ENCODE measurements at places on chromosomes 13 and 19.

DNA sequence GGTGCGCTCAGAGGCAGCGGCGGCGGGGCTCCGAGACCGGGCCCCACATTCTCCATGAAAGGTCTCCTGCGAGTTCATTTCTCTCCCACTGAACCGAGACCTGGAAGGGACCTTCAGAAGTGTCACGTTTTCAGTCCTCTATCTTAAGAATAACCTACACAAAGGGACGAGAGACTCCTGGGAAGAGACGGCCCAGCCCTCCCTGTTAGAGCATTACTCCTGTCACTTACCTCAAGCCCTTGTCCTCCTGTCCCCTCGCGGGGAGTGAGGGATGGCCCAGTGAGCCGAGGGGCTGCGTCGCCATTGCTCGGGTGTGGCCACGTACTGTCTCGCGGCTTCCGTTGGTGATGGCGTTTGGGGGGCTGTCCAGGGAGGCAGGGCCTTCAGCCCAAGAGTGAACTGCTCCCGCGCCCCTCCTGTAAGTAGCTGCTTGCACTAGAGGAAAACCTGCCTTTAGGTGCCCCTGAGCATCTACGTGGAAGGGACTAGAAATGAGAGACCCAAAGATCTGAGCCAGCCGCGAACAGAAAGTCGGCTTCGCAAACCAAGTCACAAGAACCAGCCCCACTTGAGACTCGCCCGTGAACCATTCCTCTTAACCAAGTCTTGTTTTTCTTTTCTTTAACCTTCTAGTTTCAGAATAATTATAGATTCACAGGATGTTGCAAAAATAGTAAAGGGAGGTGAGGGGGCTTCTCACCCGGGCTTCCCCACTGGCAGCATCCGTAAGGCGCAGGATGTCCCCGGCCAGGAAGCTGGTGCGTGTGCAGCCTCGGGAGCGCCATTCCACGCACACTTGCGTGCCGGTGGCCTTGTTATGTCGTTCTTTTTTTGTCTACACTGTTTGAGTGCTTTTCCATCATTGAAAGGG is 21.1 kb upstream of the NDUFS7 start:
- DNase-seq: no peak

DNA sequence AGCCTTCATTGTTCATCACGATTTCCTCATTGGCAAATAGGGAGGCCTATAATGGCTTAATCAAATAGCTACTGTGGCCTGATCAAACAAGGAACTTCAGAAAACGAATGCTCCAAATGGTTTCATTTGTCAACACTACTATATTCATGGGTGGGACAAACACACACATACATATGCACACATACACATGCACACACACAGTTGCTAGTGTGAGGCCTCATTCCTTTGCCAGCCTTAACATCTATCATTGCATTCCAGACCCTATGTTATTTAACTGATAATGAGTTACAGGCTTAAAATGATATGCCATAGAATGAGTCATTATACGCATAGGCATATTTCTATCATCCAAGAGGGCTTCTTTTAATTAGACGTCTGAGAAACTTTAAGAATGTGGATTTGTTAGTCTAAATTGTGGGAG is 140.2 kb downstream of the KLF5 start:
- no peak for DNase-seq

DNA sequence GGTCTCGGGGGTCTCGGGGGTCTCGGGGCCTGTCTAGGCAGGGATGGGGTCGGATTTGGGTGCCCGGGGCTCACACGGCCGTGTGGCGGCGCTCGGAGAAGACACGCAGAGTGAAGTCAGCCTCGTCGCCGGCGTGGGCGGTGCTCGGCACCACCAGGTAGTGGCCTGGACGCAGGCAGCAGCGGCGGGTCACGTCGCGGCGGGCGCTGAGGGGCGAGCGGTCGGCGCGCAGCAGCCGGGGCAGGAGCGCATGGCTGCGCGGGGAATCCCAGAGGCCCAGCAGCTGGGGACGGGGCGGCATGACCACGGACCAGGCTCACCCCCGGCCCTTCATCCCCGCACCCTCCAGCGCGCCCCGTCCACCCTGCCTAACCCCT is 8.2 kb downstream of the CAPN12 start:
- no peak for DNase-seq

GRCh38 chr19:384799-385169 is 24.2 kb downstream of the C2CD4C start:
- DNase-seq: no peak

- no peak for DNase-seq
These were observed 182.6 kb downstream of the COL4A1 start for GRCh38 chr13:110124201-110124940.

DNA sequence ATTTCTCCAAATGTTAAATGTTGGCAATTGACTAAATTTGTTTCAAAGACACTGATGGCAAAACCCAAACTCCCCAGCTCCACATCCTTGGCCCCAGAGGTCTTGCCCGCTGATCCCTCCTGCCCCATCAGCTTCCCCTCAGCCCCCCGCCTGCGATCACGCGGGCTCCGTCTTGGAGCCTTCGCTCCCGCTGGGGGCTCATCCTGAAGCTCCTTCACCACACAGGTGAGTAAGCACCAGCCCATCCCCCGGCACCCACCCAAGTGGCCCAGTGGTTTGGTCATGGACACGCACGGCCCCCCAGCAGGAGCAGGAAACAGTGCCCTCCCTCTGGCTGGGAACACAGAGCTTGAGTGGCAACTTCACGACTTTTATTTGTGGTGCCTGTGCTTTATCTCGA is 14.9 kb downstream of the EPS8L1 start:
- no peak for DNase-seq

DNA sequence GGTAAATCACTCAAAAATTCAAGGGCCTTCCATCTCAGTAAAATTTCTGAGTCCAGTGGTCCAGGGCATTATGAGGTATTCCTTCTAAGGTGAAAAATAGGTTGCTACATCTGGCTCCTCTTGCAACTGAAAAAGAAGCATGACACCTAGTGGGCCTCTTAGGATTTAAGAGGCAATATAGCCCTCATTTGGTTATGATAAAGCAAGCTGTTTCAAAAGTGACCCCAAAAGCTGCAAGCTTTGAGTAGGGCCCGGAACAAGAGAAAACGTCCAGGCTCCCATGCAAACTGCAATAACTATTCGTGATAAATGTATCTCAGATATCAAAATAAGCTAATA is 1910.2 kb upstream of the PRR20A start:
- DNase-seq: no peak

GRCh38 chr13:99863789-99864626 is 107.6 kb downstream of the ZIC5 start:
- DNase-seq: no peak

GRCh38 chr13:41460930-41461329 is 3.6 kb downstream of the RGCC start:
- no peak for DNase-seq

DNA sequence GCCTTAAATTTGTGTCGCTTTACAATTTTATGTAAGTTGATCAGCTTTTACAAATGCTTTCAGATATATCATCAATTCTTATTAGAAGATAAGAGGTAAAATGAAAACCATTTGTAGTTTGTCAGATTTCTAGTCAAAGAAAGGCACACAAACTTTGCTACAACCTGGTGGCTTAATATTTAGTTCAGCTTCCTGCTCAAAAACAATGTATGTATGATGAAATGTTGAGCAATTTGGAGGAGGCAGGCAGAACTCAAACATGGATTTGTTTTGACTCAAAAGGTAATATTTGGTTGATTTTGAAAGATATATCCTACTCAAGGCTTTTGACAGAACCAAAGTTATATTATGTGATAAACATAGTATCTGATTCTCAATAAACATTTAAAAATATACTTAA is 24.2 kb downstream of the NEK5 start:
- no peak for DNase-seq

- no peak for DNase-seq
These were observed 66.8 kb downstream of the TDRD3 start for GRCh38 chr13:60463787-60464186.

GRCh38 chr19:18730885-18731513 is 47.5 kb downstream of the CRTC1 start:
- DNase-seq: no peak

DNA sequence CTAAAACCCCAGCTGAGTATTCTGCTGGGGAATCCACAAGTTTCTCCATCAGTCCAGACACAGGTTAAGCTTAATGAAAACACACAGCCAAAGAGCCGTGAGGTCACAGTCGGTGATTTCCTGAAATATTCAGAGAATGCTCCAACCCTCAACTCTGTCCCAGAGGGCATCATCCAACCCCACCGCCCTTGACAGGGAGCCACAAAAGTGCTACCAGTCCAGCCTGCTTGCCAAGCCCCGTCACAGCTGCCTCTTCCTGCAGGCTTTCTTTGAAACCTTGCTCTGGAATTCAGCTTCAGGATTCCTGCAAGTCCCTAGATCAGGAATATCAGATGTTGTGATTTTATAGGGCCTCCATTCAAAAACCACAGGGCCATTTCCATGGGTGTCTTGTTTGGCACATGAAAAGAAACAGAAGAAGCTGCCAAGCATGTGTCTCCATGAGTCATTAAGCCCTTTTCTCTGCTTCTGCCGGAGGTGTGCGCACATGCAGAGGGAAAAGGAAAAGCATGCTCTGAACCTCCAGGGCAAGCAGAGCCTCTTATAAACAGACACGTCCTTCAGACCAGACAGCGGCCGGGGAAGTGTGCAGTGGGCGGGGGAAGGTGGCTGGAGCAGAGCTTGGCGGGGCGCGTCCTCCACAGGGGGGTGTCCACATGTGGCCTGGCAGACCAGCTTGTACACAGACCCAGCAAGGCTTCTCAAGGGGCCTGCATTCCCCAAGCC is 164.7 kb downstream of the KATNAL1 start:
- peak; percentile 49 for DNase-seq

- DNase-seq: no peak
These were observed 1.1 kb downstream of the CNN1 start for GRCh38 chr19:11539495-11540365.

DNA sequence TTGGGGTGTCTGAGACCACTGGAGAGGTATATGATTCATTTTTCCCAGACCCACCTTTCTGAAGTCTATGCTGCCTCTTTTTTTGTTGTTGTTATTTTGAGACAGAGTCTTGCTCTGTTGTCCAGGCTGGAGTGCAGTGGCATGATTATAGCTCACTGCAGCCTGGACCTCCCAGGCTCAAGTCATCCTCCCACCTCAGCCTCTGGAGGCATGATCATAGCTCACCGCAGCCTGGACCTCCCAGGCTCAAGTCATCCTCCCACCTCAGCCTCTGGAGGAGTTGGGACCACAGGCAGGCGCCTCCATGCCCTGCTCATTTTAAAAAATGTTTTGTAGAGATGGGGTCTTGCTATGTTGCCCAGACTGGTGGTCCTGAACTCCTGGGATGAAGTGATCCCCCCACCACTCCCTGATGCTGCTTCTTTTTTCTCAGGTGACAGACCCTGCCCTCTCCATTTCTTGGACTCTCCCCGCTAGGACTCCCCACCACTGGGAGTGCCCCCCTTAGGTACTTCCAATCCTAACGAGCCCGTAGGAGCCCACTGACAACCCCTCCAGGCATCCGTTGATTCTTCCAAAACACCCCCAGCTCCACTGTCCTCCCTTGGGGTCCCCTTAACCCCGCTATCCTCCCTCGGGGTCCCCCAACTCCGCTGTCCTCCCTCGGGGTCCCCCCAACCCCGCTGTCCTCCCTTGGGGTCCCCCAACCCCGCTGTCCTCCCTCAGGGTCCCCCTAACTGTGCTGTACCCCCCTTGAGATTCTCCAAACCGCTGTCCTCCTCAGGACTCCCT is 45.4 kb downstream of the ARHGEF18 start:
- DNase-seq: no peak

DNA sequence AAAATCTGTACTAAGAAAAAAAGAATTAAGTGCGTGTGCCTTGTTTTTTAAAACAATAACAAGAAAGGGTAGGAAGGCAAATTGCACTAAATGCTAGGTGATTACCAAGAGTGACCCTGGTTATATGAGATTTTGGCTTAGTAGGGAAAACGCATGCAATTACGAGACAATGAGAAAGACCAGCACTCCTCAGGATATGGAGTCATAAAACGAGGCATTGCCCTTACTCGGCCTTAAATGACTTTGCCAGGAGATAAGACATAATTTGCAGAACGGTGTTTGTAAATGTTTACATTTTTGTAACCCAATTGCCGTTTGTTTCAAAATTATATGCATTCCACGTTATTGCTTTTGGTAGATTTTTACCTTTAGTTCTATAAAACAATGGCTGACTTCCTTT is 179.8 kb downstream of the RBM26 start:
- DNase-seq: no peak

All from pulmonary artery endothelial cell (primary cell).